Stomach (tissue), 19 donors: ENCODE measurements at places on chromosomes 2 and 18. TPM values are rescaled to one million over a fixed set of nuclear protein-coding genes. Genes with fewer than 3 reads are reported as not detected.

DNA sequence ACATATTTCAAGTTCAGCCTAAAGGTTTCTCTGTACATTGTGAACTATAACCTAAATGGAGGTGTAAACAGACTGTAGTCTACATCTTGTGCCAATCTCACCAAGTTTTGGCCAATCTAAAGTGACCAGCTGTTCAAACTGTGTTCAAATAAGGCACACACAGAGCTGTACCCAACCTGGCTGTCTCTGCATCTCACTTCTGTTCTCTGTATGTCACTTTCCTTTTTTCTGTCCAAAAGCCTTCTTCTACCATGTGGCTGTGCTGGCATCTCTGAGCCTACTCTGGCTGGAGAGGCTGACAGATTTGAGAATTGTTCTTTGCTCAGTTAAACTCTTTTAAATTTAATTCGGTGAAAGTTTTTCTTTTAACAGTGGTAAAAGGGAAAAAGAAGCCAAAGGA is 817.9 kb downstream of the SOCS6 start:
- H3K27me3 ChIP-seq = no peaks in the 10 kb centered on the region
- no peak for DNase-seq
- no peaks in the 10 kb centered on the region for H3K36me3 ChIP-seq

DNA sequence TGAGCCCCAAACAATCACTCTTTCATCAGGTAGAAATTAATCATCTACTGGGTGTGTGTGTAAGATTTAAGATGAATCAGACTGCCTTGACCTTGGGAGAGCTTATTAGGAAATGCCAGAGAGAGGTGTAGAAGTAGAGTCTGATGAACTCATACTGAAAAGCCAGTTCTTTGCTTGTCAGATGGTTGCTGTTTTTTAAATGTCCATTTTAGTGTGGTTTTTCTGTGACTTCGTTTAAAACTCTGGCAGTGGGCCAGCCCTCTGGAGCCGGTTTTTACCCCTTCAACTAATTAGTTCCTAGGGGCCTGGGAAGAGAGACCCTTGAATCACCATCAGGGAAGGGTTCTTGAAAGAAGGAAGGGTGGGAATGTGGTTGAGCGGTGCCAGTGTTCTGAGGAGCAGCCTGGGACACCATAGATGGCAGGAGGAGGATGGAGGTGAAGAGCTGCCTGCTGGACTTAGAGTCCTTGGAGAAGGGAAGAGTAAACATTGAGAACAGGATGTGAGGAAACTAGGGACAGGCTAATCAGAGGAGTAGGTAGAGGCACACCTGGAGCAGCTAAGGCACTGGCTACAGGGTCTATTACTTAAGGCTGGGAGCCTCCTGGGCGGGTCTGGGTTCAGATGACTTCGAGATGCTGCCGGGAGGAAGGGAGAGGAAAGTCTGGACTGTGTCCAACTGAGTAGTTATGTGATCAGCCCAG is 66.1 kb downstream of the LRRFIP1 start:
- DNase-seq = no peak
- peak overlapping the region; percentile 65 for H3K4me3 ChIP-seq
- H3K27me3 ChIP-seq = no peaks in the 10 kb centered on the region
- peak overlapping the region; percentile 99 for H3K27ac ChIP-seq

GRCh38 chr2:24304098-24304497 is 56.2 kb downstream of the ITSN2 start:
- peaks cover 12% of the 10 kb centered on the region for H3K4me1 ChIP-seq
- no peak overlapping the region for H3K4me3 ChIP-seq
- H3K27me3 ChIP-seq = no peaks in the 10 kb centered on the region
- H3K36me3 ChIP-seq = peaks cover 81% of the 10 kb centered on the region
- peak; percentile 81 for DNase-seq
- H3K27ac ChIP-seq = peak overlapping the region; percentile 66

GRCh38 chr2:71235930-71236587 is 9.2 kb upstream of the PAIP2B start:
- H3K27ac ChIP-seq = no peak overlapping the region
- DNase-seq = no peak
- H3K4me3 ChIP-seq = no peak overlapping the region
- H3K27me3 ChIP-seq = no peaks in the 10 kb centered on the region
- no peaks in the 10 kb centered on the region for H3K36me3 ChIP-seq
- H3K4me1 ChIP-seq = peaks cover 8% of the 10 kb centered on the region

GRCh38 chr2:135960656-135961551 is 24.5 kb downstream of the DARS1 start:
- DNase-seq = no peak
- H3K36me3 ChIP-seq = peaks cover 9% of the 10 kb centered on the region

- H3K36me3 ChIP-seq = no peaks in the 10 kb centered on the region
- peaks cover 3% of the 10 kb centered on the region for H3K4me1 ChIP-seq
- no peak overlapping the region for H3K27ac ChIP-seq
These were observed 36.6 kb downstream of the TMEM177 start for GRCh38 chr2:119715409-119716283.

GRCh38 chr18:12374401-12374800 is 2.6 kb downstream of the AFG3L2 start:
- no peak for DNase-seq
- H3K4me1 ChIP-seq = peaks cover 25% of the 10 kb centered on the region
- no peak overlapping the region for H3K4me3 ChIP-seq
- H3K27me3 ChIP-seq = no peaks in the 10 kb centered on the region
- H3K27ac ChIP-seq = no peak overlapping the region
- H3K36me3 ChIP-seq = peaks cover 11% of the 10 kb centered on the region

NEU4 gene
- not detected for total RNA-seq

RAB6C gene
- total RNA-seq = 0.18 TPM

GRCh38 chr18:48961547-48961946 is 10.8 kb upstream of the SMAD7 start:
- H3K27me3 ChIP-seq = no peaks in the 10 kb centered on the region
- H3K36me3 ChIP-seq = no peaks in the 10 kb centered on the region
- no peak for DNase-seq
- H3K4me3 ChIP-seq = no peak overlapping the region
- H3K4me1 ChIP-seq = peaks cover 3% of the 10 kb centered on the region

DUSP11 gene
- 45.2 TPM for total RNA-seq

DIPK1C gene
- total RNA-seq = 2.3 TPM

- no peaks in the 10 kb centered on the region for H3K36me3 ChIP-seq
- no peaks in the 10 kb centered on the region for H3K4me1 ChIP-seq
- no peak for DNase-seq
- no peak overlapping the region for H3K27ac ChIP-seq
- H3K4me3 ChIP-seq = no peak overlapping the region
- no peaks in the 10 kb centered on the region for H3K27me3 ChIP-seq
These were observed 79.6 kb downstream of the TPO start for GRCh38 chr2:1492711-1493430.

ASB18 gene
- not detected for total RNA-seq

CPLX4 gene
- total RNA-seq = not detected

- H3K4me3 ChIP-seq = no peak overlapping the region
- H3K27me3 ChIP-seq = no peaks in the 10 kb centered on the region
- H3K4me1 ChIP-seq = peaks cover 20% of the 10 kb centered on the region
- no peak for DNase-seq
These were observed 18.2 kb downstream of the ACVR2A start for GRCh38 chr2:147862859-147863516.

PLGLB2 gene
- 2.9 TPM for total RNA-seq

LOXHD1 gene
- not detected for total RNA-seq

HOXD1 gene
- total RNA-seq = not detected

CTNNA2 gene
- total RNA-seq = not detected

UGT1A5 gene
- not detected for total RNA-seq

GRCh38 chr18:59002974-59003594 is 136.6 kb upstream of the SEC11C start:
- no peaks in the 10 kb centered on the region for H3K27me3 ChIP-seq
- no peaks in the 10 kb centered on the region for H3K36me3 ChIP-seq
- no peak overlapping the region for H3K27ac ChIP-seq
- peaks cover 7% of the 10 kb centered on the region for H3K4me1 ChIP-seq
- no peak for DNase-seq

GRCh38 chr18:71131918-71132317 is 843.1 kb downstream of the SOCS6 start:
- H3K4me1 ChIP-seq = no peaks in the 10 kb centered on the region
- no peak for DNase-seq
- H3K4me3 ChIP-seq = no peak overlapping the region
- H3K27ac ChIP-seq = no peak overlapping the region

DNA sequence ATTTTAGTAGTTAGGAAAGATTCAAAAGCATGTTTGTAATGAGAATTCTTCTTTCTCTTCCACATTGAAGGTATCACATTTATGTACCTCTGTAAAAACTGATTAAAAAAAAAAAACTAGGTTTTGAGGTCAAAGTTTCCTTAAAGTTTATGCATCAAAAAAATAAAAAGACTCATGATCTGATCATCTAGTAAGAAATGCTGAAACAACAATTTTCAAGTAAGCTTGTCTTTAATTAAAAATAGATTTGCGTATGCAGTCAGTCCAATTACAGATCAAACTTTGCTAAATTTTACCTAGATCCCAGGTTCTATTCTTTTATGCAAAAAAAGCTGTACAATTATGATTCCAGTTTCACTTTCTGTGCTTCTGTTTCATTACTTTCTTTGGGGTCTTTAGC is 409.0 kb downstream of the XIRP2 start:
- no peak for DNase-seq
- no peaks in the 10 kb centered on the region for H3K27me3 ChIP-seq
- no peaks in the 10 kb centered on the region for H3K36me3 ChIP-seq
- no peak overlapping the region for H3K4me3 ChIP-seq
- H3K27ac ChIP-seq = no peak overlapping the region
- peaks cover 20% of the 10 kb centered on the region for H3K4me1 ChIP-seq

DNA sequence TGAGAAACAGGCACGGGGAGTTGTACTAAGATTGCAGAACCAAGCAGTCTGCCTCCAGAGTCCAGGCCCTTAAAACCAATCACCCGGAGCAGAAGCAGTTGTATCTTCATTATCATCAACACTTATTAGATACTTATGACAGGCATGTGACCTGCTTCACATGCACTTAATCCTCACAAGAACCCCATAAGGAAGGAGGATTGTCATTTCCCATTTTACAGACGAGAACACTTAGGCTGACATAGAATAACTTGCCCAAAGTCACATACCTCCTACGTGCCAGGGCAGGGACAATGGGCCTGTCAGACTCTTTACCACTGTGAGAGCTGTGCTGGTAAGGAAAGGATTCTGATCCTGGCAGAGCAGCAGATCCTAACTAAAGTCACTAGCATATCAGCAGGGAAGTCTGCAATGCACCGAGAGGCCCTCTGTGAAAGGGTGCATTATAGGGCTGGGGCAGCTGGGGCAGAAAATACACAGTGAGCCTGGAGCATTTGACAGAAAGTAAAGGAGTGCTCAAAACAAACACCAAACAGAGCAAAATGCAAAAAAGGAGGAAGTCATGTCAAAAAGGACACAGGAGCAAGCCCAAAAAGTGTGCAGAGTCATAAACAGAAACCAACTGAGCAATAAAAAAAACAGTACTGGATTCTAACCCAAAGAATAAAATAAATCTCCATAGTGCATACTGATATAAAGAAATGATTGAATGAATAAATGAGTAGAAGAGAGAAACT is 55.9 kb upstream of the SP3 start:
- no peaks in the 10 kb centered on the region for H3K36me3 ChIP-seq
- H3K27ac ChIP-seq = peak overlapping the region; percentile 3
- no peak overlapping the region for H3K4me3 ChIP-seq

DNA sequence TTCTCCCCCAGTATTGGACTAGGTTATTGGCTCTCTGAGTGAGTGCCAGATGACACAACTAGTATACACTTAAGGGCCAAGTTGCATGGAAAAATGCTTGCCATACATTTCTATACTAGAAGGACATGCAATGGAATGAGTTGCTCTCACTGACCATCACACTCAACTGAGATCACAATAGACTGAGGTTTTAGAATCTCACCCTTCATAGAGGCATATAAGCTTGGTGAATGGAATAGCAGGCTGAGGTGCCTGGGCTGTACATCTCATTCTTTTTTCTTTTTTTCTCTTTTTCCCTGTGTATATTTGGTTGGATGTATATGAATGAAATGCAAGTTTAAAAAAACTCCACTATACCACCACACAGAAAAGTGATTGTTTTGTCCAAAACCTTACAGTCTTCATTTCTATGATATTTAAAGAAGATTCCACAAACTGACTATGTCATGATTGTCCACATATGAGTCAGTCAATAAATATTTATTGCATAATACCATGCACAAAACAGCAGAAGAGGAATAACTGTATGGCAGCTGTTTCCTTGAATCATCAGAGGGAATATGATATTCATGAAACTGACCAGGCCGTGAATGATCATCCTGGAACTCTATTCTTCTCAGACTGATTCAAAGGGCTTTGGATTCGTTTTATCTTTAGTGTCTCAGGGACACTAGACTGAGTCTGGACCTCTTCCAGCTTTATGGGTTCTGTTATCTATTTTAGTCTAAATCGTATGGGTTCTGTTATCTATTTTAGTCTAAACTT is 122.6 kb upstream of the STK17B start:
- H3K27ac ChIP-seq = no peak overlapping the region
- DNase-seq = no peak
- H3K36me3 ChIP-seq = no peaks in the 10 kb centered on the region
- no peaks in the 10 kb centered on the region for H3K27me3 ChIP-seq

DNA sequence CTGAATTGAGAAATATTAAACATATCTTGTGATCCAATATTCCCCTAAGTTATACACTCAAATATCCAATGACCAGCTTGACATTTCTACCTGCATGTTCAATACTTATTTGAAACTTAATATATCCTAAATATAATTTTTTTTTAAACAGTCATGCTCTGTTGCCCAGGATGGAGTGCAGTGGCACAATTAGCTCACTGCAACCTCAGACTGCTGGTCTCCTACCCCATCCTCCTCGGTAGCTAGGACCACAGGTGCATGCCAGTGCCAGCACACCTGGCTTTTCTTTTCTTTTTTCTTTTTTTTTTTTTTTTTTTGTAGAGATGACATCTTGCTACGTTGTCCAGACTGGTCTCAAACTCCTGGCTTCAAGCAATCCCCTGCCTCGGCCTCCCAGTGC is 4.2 kb downstream of the KYNU start:
- H3K36me3 ChIP-seq = no peaks in the 10 kb centered on the region
- H3K4me3 ChIP-seq = no peak overlapping the region
- DNase-seq = no peak
- H3K27ac ChIP-seq = no peak overlapping the region
- H3K27me3 ChIP-seq = no peaks in the 10 kb centered on the region
- H3K4me1 ChIP-seq = no peaks in the 10 kb centered on the region

- no peak overlapping the region for H3K4me3 ChIP-seq
- no peaks in the 10 kb centered on the region for H3K36me3 ChIP-seq
- peak; percentile 69 for DNase-seq
- H3K27ac ChIP-seq = peak overlapping the region; percentile 67
- H3K4me1 ChIP-seq = peaks cover 30% of the 10 kb centered on the region
These were observed 56.1 kb upstream of the GATA6 start for GRCh38 chr18:22113144-22113844.

DNA sequence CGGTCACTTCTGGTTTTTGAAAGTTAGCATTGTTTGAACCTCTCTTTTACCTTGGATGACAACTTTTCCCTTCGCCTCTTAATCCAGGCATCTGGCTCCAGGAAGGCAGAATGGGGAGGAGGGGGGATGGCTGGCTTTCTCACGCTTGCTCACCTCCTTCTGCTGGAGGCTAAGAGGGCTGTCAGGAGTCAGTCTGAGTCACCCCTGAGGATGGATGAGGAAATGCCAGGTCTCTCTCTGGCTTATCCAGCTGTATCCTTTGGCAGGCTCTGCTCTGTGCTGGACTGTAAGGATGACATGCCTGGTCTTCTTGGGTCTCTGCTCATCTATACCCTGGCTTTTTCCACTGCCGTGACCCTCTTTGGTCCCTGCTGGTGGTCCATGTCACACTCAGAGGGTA is 142.9 kb upstream of the GYPC start:
- no peaks in the 10 kb centered on the region for H3K27me3 ChIP-seq
- H3K4me1 ChIP-seq = no peaks in the 10 kb centered on the region
- no peak overlapping the region for H3K27ac ChIP-seq
- H3K4me3 ChIP-seq = no peak overlapping the region
